ENCODE measurements at places on chromosomes 6 and 20. TPM values are rescaled to one million over a fixed set of nuclear protein-coding genes. Genes with fewer than 3 reads are reported as not detected.

DNA sequence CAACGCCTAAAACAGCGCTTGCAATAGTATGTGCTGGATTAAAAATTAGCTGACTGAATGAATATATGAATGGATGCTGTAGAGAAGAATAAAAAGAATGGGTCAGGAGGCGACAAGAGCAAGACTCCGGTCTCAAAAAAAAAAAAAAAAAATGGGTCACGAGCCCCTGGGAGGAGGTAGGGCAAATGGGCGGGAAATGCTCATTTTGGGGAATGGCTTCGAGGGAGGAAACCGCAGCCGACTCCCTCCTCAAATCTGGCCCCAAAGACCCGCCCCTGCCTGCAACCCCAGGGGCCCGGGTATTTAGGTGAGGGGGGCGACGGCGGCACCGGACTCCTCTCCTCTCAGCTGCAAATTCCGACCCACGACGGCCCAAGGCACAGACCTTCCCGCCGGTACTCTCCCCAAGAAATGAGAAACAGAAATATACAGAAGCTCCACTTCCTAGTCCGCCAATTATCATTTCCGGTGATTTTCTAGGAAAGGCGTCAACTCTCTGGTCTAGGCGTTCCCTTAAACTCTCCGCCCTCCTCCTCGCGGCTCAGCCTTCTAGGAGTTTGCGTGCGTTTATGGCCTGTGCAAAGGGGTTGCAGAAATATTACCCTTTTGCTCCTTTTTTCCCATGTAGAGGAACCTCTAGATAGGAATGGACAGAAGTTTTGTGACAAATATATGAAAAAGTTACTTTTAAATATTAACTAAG is at the start of gene ZNF311:
Gene ZNF311 (minus strand): TSS at position 133 of the 703 bp plus-strand sequence. CDS start 1,361 bp downstream, outside the sequence.
- DNase-seq = peak; percentile 35

EDN1 gene
- total RNA-seq = 0.27 TPM

LPIN3 gene
- total RNA-seq = 5.1 TPM

ENPP5 gene
- total RNA-seq = 0.21 TPM

GRCh38 chr6:50714487-50715379 is 1.4 kb downstream of the TFAP2D start:
- DNase-seq = no peak

- DNase-seq = no peak
Measured at GRCh38 chr6:40852779-40853373, 186.1 kb downstream of the UNC5CL start.

DNA sequence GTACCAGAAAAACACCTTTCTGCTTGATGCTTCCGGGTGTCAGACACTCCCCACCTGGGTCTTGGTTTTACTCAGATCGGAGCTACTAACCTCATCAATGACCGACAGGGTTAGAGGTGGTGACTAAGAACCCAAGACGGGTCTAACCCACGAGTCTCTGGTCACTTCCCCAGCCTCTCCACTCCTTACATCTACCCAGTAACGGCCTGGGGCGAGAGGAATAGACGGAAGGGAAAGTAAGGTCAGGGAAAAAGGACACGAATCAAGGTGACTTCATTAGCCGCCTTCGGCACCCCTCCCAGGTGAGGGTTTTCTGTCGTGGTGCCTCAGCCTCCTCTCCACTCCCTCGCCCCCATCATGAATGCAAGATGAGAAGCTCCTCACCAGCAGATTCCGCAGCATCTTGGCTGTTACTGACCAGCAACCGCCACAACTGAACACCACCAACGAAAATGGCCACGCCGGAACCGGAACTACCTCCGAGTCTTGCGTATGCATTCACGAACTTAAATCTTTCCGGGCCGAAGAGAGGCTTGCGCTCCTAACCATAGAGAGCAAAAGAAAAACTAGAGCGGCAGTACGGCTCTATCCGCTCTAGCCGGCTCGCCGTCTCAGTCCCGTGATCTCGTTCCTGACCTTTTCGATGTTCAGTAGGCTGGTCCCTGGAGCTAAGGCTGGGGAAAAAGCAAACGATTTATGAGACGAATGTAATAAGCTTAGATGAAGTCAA is at the start of gene COX7A2:
Gene COX7A2 (minus strand): TSS at position 469 of the 730 bp plus-strand sequence. CDS start 67 bp downstream, at position 402.
- peak; percentile 87 for DNase-seq

- no peak for DNase-seq
Measured at GRCh38 chr6:139447656-139447975, 73.2 kb upstream of the CITED2 start.

CAPN11 gene
- total RNA-seq = 0.32 TPM

KCNK15 gene
- total RNA-seq = 0.37 TPM

DNA sequence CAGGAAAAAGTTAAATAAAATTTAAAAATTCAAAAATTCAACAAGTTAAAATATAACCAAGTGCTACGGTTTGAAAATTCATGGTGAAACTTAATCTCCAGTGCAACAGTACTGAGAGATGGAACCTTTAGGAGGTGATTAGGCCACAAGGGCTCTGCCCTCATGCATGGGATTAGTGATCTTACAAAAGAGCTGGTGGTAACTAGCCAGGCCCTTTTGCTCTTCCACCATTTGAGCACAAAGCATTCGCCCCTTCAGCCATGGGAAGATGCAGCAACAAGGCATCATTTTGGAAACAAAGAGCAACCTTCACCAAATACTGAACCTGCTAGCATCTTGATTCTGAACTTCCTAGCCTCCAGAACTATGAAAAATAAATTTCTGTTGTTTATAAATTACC is 80.9 kb downstream of the RNGTT start:
- DNase-seq = no peak

- DNase-seq = no peak
Measured at GRCh38 chr6:75299801-75300530, 15.4 kb upstream of the TMEM30A start.

RIPPLY2 gene
- not detected for total RNA-seq

- no peak for DNase-seq
Measured at GRCh38 chr6:112216662-112217551, 37.5 kb downstream of the LAMA4 start.

DNA sequence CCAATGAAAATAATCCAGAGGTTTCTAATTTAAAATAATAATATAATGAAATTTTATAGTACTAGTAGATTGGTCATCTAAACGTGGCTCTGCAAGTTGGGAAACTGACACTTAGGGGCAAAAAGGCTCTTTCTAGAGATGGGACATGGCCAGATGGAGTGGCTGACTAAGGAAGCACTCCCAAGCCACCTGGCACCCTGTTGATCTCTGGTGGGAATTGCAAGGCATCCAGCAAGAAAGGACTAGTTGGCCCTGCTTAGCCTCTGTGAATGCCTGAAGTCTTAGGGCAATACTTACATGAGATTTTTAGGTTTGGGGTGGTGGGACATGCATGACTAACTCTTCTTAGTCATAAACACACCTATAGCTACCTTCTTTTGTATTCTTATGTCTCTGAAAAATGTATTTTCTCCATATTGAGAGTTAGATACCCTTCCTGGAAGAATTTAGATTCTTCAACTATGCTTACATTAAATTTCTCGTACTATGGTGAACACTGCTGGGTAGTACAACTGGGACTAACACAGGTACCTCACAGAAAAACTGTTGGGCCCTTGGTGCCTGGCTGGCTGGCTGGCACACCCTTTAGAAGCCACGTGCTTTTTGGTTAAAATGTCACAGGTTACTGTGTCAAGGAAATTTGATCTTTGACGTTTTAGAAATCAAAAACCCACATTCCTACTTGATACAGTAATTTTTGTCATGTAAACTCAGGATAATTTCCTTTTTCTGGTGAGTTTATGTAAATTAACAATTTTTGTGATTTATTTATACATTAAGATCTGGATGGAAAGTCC is 25.0 kb upstream of the SH3BGRL2 start:
- DNase-seq = no peak

ABHD16B gene
- total RNA-seq = not detected

GRCh38 chr6:150640556-150641209 is 41.0 kb downstream of the PLEKHG1 start:
- DNase-seq = no peak

GRCh38 chr20:57108742-57109570 is 157.5 kb downstream of the BMP7 start:
- DNase-seq = no peak

- no peak for DNase-seq
Measured at GRCh38 chr6:144683216-144684070, 398.3 kb downstream of the UTRN start.

CST4 gene
- not detected for total RNA-seq

DNA sequence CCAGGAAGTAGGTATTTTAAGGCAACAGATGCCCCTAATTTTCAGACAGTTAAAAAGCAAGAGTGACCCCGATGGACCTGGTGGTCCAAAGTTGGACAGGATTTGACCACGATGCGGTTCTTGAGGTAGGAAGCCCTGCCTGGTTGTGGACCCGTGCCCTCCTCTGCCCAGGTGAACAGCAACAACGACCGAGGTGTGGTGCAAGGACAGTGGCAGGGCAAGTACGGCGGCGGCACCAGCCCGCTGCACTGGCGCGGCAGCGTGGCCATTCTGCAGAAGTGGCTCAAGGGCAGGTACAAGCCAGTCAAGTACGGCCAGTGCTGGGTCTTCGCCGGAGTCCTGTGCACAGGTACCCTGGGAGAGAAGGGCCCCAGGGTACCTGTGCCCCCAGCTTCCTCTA is 18.7 kb downstream of the TGM6 start:
- DNase-seq = no peak

CPNE1 gene
- 352 TPM for total RNA-seq

DNA sequence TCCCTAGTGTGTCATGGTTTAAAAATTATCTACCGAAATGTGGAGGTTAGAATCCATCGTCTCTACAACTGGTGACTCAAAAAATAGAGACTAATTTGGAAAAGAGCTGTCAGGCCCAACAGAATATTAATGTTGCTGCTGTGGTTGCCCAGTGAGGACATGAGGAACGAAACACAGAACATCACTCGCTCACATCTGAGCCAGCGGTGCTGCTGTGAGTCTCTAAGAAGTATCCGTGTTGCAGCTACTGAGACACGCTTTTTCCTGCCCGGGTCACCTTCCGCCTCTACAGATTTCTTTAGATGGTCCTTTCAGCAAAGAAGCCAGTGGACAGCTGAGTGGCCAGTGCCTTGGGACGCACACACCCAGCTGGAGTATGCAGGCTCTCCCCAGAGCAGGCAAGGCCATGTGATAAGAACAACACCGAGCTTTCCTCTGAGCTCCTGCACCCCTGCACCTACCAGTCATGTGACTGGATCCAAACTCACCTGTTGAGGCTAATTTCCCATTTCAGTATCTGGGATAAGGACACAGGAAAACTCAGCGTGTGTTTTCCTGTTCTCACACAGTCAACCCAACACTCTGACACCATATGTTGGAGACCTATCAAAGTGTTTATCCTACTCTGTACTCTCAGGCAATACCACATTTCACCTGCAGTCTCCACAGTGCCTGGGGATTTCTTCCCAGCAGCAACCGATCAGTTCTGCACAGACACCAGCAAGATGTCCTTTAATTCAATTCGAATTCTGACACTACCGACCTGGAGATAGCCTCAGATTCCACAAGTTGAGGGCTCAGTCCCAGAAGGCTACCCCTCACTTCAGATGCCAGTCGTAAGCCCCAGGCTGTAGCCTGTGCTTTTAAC is 119.0 kb upstream of the RPS6KA2 start:
- DNase-seq = no peak

SIRPB1 gene
- total RNA-seq = 1.9 TPM

DNA sequence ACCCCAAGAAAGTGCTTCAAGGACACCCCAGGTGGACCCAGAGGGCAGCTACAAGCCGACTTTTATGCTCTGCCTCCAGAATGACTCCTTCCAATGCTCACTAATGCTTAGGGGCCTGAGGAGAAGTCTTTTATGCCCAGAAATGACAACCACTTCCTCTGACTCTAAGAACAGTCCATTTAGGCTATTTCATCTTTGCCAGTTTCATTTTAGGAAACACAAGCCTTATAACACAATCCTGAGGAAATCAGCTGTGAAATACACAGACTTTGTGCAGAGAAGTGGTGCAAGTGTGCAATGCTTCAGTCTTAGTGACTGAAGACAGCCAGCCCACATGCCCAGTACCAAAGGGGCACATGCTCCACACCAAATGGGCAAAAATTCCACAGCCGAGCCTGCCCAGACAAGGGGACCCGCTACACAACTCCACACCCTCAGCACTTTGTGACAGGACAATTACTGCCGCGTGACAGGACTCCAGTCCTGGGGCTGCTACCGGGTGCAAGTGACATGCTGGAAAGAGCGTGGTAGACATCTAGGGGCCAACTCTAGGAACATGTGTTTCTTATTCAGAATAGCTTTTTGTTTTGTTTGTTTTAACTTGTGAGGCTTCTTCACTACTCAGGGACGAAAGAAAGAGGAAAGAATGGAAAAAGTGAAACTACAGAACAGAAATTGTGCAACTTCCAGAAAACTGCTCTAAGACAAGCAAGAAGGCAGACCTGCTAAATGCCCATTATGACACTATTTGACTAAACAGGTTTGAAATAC is 28.2 kb upstream of the PLAGL1 start:
- DNase-seq = no peak

GRCh38 chr6:31877651-31878161 is 1.1 kb downstream of the SLC44A4 start:
- no peak for DNase-seq

MUC22 gene
- total RNA-seq = not detected

KHDC1L gene
- total RNA-seq = not detected

GRCh38 chr6:3565291-3565690 is 108.4 kb upstream of the SLC22A23 start:
- DNase-seq = no peak

CRISP2 gene
- total RNA-seq = not detected

GRCh38 chr6:44058617-44059358 is 68.5 kb downstream of the MRPL14 start:
- no peak for DNase-seq

CCN6 gene
- total RNA-seq = not detected

GRCh38 chr20:45098103-45098773 is 2.7 kb downstream of the KCNS1 start:
- DNase-seq = no peak

- DNase-seq = peak; percentile 37
Measured at GRCh38 chr6:169162249-169162648, 91.4 kb downstream of the THBS2 start.
